ENCODE measurements at places on chromosomes 7 and 10.

GRCh38 chr10:72083790-72084459 lies 4.4 kb downstream of the SPOCK2 start:
- DNase-seq, result no peak

DNA sequence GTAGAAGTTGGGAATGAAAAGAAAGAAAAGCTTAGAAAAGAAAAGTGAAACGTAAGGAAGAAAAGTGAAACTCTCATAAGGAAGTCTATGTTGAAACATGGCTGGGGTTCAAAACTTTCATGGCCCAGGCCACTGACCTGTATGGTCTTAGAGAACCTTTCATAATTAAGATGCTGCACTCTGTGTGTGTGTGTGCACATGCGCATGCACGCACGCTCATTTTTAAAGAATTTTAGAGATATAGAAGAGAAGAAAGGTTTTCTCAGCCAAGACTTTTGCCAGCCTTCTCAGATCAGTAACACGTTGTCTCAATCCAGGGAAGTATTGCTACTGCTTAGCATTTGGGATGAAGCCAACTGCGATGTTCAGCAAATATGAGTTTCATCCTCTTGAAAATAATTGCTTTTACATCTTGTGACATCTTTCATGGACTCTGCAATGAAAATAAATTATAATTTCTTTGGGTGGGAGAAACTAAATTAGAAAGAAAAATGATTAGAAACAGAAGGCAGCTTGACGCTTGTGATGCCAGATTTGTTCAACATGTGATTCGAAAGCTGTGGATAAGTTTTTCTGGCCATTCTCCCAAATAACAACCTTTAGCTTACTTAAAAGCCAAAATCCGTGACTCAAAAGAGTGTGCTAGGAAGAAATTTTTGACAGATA lies 16.2 kb upstream of the SLC26A4 start:
- DNase-seq, result no peak

GRCh38 chr10:99382176-99382575 lies 48.2 kb downstream of the GOT1 start:
- no peak for DNase-seq

- DNase-seq, result no peak
Measured at GRCh38 chr10:79084972-79085597, 16.3 kb downstream of the ZMIZ1 start.

DNA sequence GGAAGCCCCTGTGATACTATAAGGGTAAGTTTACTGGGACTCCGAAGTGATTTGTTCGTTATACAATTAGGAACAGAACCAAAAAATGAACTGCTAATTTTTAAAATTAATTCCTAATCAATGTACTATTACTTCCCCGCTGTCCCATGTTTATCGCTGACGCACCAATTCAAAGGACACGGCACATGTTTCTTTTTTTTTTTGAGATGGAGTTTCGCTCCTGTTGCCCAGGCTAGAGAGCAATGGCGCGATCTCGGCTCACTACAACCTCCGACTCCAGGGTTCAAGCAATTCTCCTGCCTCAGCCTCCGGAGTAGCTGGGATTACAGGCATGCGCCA lies 1.5 kb upstream of the FMC1 start:
- DNase-seq, result no peak

- no peak for DNase-seq
Measured at GRCh38 chr10:101207026-101207425, 22.2 kb downstream of the LBX1 start.

GRCh38 chr10:74058658-74059057 lies 60.7 kb downstream of the VCL start:
- DNase-seq, result no peak

DNA sequence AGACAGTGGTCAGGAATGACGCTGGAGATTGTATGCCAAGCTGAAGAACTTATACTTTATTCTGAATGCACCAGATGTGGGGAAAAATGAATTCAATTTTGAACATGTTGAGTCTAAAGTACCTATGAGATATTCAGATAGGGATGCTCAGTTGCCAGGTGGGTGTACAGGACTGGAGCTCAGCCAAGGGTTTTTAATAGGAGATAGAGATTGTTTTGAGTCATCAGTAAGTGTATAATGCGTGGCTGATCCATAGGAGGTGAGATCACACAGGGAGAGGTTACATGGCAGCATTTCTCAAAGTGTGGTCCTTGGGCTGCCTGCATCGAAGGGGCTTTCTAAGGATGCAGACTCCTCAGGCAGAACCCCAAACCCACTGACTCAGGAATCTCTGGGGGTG lies 6.8 kb upstream of the HIPK2 start:
- no peak for DNase-seq

DNA sequence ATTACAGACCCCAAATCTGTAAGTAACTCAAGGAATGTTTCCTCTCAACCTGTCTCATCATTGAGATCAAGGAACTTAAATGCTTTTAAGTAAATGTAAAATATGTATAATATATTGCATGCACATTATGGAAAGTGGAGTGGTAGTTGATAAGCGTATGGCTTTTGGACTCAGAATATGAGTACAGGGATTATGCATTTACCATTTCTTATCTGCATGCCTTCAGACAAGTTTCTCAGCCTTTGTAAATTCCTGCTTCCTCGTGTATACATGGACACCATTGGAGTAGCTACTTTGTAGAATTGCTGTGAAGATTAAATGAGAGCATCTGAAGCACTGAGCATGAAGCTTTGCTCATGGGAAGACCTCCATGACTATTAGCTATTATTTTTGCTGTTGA lies 70.5 kb downstream of the CACNB2 start:
- no peak for DNase-seq

- DNase-seq, result no peak
Measured at GRCh38 chr7:135177028-135177696, 6.7 kb upstream of the CYREN start.

Data from left colon (tissue), 2 donors.